ENCODE measurements at places on chromosomes 12 and 14.

- DNase-seq = peak; percentile 79
These were observed 28.8 kb downstream of the RPGRIP1 start for GRCh38 chr14:21308479-21309237.

- no peak for DNase-seq
These were observed 57.4 kb downstream of the AACS start for GRCh38 chr12:125122668-125123067.

DNA sequence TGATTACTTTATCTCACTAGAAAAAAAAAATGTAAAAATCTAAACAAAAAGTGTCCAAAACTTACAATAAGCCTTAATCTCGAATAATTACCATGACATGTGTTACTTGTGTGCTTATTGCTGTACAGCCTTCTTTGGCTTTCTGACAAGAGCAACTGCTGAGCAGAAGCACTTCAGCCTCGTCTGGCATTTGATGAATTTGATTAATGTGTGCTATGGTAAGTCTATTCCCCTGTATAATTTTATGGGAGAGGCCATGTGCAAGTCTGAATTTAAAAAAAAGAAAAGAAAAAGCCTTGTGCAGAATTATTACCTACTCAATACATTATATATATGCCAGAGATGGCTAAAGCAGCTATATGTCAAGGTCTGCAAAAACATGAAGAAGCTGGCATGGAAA is 113.9 kb downstream of the AEBP2 start:
- no peak for DNase-seq

GRCh38 chr14:91387951-91388381 is 29.7 kb downstream of the CCDC88C start:
- no peak for DNase-seq
